Right renal cortex interstitium (tissue), 3 donors: ENCODE measurements at places on chromosomes 5 and 9. TPM values are rescaled to one million over a fixed set of nuclear protein-coding genes. Genes with fewer than 3 reads are reported as not detected.

The PRSS3 gene
- polyA plus RNA-seq = 2.6 TPM

DNA sequence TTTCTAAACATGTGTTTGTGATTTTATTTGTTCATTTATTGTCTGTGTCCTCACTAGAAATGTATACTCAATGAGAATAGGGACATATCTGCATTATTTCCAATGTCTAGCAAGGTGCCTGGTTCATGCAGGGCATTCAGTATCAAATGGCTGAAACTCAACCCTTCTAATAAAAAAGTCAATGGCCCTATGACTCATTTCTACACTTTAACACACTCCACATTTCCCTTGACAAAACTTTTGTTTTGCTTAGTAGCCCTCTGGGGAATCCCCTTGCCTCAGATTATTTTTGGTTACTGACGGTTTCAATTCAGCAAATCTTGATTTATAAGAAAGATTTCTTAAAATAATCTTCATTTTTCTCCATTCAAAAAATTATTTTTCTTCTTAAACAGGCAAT is 206.0 kb upstream of the DMRTA1 start:
- no peak for DNase-seq

- DNase-seq = no peak
These were observed 197.0 kb downstream of the DRD1 start for GRCh38 chr5:175246889-175247520.

DNA sequence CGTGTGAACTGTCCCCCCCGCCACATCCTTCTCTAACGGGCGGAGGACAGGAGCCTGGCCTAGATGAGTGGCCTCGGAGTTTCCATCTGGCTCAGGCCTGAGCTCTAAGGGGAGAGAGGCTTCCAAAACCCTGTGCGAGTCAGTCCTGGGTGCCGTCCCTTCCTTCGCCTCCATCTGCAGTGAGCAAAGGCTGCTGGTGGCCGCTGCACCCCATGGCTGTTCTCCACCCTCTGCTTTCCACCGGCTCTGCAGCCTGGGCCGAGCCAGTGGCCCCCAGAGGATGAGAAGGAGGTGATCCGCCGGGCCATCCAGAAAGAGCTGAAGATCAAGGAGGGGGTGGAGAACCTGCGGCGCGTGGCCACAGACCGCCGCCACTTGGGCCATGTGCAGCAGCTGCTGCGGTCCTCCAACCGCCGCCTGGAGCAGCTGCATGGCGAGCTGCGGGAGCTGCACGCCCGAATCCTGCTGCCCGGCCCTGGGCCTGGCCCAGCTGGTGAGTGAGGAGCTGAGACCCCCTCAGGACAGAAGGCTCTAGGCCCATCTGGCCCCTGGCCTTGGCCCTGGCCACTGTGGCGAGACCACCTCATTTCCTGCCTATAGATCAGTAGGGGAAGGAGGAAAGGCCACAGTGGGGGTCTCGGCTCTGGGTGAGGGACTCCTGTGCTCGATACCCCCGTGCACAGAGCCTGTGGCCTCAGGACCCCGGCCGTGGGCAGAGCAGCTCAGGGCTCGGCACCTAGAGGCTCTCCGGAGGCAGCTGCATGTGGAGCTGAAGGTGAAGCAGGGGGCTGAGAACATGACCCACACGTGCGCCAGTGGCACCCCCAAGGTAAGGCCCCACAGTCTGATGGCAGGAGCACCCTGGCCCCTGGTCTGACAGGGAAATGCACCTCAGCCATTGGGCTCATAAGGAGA is 3.0 kb downstream of the PKN3 start:
- no peak for DNase-seq

- no peak for DNase-seq
These were observed 201.7 kb downstream of the BNC2 start for GRCh38 chr9:16668734-16669295.

DNA sequence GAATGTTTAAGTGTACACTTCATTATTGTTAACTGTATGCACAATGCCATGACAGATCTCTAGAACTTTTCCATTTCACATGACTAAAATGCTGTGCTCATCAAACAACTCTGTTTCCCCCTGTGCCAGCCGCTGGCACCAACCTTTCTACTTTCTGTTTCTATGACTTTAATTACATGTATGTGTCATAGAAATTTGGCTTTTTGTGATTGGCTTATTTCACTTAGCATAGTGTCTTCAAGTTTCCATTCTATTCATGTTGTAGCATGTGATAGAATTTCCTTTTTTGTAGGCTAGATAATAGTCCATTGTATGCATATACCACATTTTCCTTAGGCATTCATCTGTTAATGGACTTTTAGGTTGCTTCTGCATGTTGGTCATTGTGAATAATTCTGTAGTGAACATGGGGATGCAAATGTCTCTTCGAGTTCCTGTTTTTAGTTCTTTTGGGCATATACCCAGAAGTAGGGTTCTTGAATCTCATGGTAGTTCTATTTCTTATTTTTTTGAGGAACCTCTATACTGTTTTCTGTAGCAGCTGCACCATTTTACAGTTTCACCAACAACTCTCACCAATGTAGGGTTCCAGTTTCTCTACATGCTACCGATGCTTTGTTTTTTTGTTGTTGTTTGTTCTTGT is 184.4 kb upstream of the DMRT1 start:
- no peak for DNase-seq

- DNase-seq = no peak
These were observed 2.8 kb upstream of the NFIB start for GRCh38 chr9:14316602-14317300.

DNA sequence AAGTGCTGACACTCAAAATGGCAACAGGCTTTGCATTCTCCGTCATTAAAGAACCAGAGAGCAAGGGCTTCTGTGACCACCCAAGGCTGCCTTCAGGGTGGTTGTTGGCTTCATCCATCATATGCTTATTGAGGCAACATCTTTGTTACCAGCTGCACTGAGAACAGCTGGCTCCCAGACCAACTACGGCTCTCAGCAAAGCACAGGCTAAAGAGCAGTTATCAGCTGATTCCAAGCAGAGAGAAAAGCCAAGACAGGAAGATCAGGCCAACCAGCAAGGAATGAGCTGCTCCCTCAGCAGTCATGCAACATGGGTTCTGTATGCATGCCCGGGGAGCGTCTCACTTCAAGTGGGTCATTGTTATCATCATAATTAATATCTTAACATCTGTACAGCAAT is 358.9 kb downstream of the ACTL7B start:
- DNase-seq = no peak

DNA sequence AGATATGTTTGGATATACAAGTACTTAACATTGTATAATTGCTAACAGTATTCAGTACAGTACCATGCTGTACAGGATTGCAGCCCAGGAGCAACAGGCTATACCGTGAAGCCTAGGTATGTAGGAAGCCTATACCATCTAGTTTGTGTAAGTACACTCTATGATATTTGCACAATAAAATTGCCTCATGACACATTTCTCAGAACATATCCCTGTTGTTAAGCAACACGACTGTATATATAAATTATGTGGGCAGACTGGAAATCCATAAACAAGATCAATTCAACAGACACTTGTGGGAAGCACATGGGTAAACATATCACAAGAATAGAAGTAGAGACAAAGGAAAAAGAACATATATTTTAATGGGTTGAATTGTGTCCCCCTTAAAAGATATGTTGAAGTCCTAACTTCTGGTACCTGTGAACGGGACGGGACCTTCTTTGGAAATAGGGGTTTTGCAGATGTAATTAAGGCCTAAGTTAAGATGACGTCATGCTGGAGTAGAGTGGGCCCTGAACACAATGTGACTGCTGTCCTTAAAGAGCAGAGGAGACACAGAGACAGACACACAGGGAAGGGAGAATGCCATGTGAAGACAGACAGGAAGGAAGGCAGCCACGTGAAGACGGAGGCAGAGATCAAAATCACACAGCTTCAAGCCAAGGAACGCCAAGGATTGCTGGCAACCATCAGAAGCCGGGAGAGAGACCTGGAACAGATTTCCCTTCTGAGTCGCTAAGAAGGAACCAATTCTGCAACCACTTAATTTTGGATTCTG is 76.3 kb downstream of the SCAI start:
- DNase-seq = no peak
